ENCODE measurements at places on chromosomes 5 and 9. TPM values are rescaled to one million over a fixed set of nuclear protein-coding genes. Genes with fewer than 3 reads are reported as not detected.

Gene SLC45A2
- not detected for total RNA-seq

- H3K27ac ChIP-seq = no peak overlapping the region
- no peak overlapping the region for H3K4me3 ChIP-seq
- no peaks in the 10 kb centered on the region for H3K36me3 ChIP-seq
- H3K27me3 ChIP-seq = no peaks in the 10 kb centered on the region
- H3K4me1 ChIP-seq = no peaks in the 10 kb centered on the region
Measured at GRCh38 chr9:81490605-81491331, 198.6 kb downstream of the TLE1 start.

- H3K4me3 ChIP-seq = peak overlapping the region; percentile 78
- H3K27me3 ChIP-seq = no peaks in the 10 kb centered on the region
- peaks cover 10% of the 10 kb centered on the region for H3K4me1 ChIP-seq
- H3K36me3 ChIP-seq = peaks cover 40% of the 10 kb centered on the region
- no peak for DNase-seq
Measured at GRCh38 chr9:122912671-122912963, 506 bp downstream of the ZBTB6 start.

DNA sequence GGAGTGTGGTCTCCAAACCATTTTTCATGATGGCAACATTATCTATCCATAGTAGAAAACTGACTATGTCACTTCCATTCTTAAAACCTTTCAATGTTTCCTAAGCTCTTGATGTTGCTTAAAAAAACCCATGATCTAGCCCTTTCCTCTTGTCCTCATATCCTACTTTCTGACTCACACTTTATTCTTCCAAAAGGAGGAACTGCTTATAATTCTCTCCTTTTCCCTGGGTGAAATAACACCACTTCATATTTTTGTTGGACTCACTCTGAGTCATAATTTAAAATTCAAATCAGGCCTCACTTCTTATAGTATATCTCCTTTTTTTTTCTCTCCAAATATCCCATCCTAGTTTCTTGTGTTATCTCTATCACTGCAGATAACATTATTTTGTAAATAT lies 513.9 kb downstream of the MAN2A1 start:
- H3K27ac ChIP-seq = no peak overlapping the region
- DNase-seq = no peak
- no peaks in the 10 kb centered on the region for H3K4me1 ChIP-seq
- no peaks in the 10 kb centered on the region for H3K27me3 ChIP-seq

DNA sequence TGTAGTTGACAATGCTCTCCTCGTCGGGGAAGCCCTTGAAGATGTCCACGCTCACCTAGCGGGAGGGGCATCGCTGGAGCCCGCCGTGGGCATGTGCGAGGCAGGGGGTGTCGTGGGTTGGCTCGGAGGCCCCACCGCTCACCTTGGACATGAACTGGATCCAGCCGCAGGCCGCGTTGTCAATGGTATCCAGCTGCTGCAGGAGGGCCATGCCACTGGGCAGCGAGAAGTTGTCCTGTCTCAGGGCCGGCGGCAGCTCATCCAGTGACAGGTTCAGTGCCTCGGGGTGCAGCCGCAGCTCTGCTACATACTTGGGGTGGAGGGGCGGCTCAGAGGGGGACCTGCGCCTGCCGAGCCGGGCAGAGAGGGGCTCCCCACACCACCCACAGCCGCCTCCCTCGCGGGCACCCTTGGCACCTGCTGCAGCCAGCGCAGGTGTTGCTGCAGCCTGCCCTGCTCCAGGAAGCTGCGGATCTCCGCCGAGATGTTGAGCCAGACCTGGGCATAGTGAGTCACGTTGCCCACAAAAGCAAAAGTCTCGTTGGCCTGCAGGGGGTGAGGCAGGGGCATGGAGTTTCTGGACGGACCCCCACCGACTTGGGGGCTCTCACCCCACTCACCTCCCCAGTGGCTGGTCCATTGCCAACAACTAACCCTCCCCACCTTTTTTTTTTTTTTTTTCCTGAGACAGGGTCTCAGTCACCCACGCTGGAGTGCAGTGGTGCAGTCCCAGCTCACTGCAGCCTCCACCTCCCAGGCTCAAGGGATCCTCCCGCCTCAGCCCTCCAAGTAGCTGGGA lies 9.1 kb downstream of the ABCA2 start:
- no peaks in the 10 kb centered on the region for H3K27me3 ChIP-seq
- no peaks in the 10 kb centered on the region for H3K4me1 ChIP-seq
- H3K36me3 ChIP-seq = peaks cover 47% of the 10 kb centered on the region
- no peak overlapping the region for H3K27ac ChIP-seq
- no peak overlapping the region for H3K4me3 ChIP-seq
- no peak for DNase-seq

DNA sequence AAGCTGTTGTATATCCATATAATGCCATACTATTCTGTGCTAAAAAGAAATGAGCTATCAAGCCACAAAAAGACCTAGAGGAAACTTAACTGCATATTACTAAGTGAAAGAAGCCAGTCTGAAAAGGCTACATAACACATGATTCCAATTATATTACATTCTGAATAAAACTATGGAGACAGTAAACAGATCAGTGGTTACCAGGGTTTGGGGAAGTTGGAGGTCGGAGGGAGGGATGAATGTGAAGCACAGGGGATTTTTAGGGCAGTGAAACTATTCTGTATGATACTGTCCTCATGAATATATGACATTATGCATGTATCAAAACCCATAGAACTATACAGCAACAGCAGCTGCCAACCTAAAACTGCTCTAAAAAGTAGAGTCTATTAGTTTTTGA lies 5.6 kb upstream of the RFK start:
- peaks cover 27% of the 10 kb centered on the region for H3K4me1 ChIP-seq
- no peak overlapping the region for H3K4me3 ChIP-seq
- DNase-seq = no peak
- H3K27ac ChIP-seq = no peak overlapping the region
